Urinary bladder (tissue), 4 donors: ENCODE measurements at places on chromosomes 13 and 19. TPM values are rescaled to one million over a fixed set of nuclear protein-coding genes. Genes with fewer than 3 reads are reported as not detected.

DNA sequence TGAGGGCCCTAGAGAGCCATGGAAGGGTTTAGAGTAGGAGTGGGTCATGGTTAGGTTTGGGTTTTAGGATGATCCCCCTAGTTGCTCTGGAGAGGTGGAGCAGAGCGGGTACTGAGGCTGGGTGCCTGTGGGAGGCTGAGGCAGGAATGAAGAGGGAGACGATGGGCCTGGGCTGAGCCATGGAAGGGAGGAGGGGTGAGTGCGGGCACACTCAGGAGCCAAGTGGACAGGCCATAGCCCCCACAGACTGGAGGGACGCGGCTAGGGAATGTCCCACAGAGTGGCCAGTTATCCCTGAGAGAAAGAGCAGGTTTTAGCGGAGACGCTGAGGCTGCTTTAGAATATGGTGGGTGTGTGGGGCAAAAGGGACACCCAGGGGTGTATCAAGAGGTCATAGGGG is 6.0 kb upstream of the CATSPERG start:
- no peak for DNase-seq

DNA sequence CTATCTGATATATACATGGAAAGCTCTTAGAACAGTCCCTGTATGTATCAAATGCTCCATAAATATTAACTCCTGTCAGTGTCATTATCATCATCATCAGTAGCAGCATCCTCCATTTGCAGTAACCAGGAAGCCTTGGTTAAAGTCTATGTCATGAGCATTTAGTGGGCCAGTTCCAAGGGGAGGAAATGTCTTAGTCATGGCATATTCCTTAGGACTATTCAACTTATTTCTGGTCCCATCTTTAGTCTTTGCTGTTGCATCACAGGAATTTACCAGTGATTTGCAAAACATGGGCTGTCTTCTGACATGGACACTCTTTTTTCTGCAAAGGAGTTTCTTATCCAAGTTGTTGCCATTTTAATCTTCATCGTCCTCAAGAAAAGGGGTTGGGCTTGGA is 98.4 kb downstream of the WDFY2 start:
- DNase-seq = no peak

Gene KCTD4
- 0.26 TPM for total RNA-seq

GRCh38 chr13:103213152-103213551 is 146.9 kb upstream of the SLC10A2 start:
- no peak for DNase-seq

Gene ZNF419
- 16.1 TPM for total RNA-seq

- no peak for DNase-seq
Measured at GRCh38 chr19:3580156-3580934, 4.9 kb upstream of the GIPC3 start.
